Fibroblast of villous mesenchyme (primary cell): ENCODE measurements at places on chromosomes 12 and 14. TPM values are rescaled to one million over a fixed set of nuclear protein-coding genes. Genes with fewer than 3 reads are reported as not detected.

Gene TAS2R13
- total RNA-seq: 3.0 and 3.9 TPM in 2 replicates

Gene IL22
- total RNA-seq: not detected in 2 replicates

Gene KSR2
- total RNA-seq: not detected in 2 replicates

Gene PRR4
- 2.3 and 3.5 TPM in 2 replicates for total RNA-seq

Gene CIROP
- total RNA-seq: not detected in 2 replicates

Gene TMEM132D
- total RNA-seq: not detected in 2 replicates

Gene FNTB
- total RNA-seq: 11.6 and 12.1 TPM in 2 replicates

Gene CDK2
- 32.2 and 51.4 TPM in 2 replicates for total RNA-seq

Gene CMAS
- 16.8 and 28.1 TPM in 2 replicates for total RNA-seq

Gene ASIC1
- 1.3 and 1.6 TPM in 2 replicates for total RNA-seq

Gene DAD1
- total RNA-seq: 318 and 369 TPM in 2 replicates

Gene KRT4
- not detected in 2 replicates for total RNA-seq
